Amniotic stem cell (primary cell): ENCODE measurements at places on chromosomes 11 and 22.

DNA sequence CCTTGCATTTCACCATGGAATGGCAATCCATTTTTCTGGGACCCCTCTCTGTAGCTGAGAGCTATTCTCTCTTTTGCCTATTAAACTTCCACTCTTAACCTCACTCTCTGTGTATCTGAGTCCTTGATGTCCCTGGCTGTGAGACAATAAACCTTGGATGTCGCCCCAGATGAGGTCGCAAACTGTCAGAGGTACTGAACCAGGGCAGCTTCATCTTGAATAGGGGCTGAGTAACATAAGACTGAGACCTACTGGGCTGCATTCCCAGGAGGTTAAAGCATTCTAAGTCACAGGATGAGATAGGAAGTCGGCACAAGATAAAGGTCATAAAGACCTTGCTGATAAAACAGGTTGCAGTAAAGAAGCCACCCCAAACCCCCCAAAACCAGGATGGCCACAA lies 68.0 kb downstream of the RSF1 start:
- no peak for DNase-seq

GRCh38 chr11:60899046-60899936 lies 7.1 kb downstream of the PRPF19 start:
- peak; percentile 22 for DNase-seq

- no peak for DNase-seq
These were observed 18.6 kb downstream of the C1QTNF6 start for GRCh38 chr22:37169406-37169805.

- DNase-seq = no peak
These were observed 9.2 kb upstream of the P2RY6 start for GRCh38 chr11:73262851-73263495.

GRCh38 chr11:65315866-65316226 lies 1.2 kb downstream of the CDC42EP2 start:
- no peak for DNase-seq

DNA sequence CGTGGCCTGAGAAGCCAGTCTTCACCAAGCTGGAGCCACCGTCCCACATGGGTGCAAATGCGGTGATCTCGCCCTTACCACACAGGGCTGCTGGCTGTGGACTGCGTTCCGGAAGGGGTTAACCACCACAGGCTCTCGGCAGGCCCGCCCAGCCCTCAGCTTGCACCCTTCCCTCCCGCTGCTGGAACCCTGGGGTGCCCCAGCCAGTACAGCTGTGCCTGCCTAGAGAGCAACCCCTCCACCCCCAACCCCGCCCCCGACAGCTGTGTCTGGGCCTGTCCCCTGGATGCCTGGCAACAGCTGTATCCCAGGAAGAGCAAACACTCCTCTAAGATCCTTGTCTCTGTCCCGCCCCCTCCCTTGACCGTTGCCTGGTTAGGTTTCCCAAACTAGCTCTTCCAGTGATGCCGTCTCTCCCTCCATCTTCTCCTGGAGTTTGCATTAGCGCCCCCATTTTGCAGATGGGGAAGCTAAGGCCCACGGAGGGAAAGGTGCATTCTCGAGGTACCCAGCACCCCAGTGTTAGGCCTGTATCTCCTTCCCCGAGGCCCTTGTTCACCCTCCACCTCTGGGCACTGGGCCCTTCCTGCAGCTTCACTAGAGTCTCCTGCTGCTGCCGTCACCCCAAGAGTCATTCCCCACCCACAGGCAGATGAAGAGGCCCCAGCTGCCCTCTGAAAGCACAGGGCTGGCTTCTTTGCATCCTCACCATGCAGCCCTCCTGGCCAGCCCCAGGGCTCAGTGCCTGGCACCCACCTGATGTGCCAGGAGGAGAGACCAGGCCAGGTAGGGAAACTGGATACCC lies 12.6 kb upstream of the COX8A start:
- DNase-seq = no peak

- DNase-seq = no peak
These were observed 31.2 kb downstream of the RAB6A start for GRCh38 chr11:73729594-73730206.

GRCh38 chr22:40258501-40258915 lies 80.8 kb downstream of the TNRC6B start:
- DNase-seq = no peak

DNA sequence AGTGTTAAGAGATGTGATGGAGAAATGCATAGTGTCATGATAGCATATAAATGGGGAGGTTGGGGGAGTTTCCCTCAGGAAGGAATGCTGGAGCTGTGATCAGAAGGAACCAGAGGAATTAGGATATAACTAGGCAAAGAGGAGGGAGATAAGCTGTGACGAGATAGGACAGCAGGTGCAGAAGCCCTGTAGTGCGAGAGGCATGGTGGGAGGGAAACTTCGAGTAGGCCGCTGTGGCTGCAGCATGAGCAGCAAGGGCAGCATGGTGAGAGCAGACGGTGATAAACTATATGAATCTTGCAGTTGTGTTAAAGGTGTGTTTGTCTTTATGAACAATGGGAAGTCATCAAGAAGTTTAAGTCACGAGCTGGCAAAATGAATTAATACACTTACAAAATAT lies 109.9 kb downstream of the EMSY start:
- no peak for DNase-seq

DNA sequence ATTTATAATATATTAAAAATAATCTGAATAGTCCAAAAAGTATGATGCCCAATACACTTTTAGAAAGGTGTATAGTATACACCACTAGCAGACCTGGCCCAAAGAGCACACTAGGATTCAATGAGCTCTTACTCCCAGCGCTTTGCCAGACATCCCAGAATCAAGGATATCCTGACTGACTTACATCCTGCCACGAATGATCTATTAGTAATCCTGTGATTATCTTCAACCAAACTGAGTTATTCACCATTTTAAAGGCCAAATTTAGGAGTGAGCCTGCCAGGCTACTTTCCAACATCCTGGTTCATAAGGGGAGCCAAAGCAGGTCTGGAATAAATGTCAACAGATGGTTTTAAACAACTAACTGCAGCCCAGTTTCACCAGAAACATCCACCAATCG lies 60.8 kb upstream of the FAM181B start:
- DNase-seq = no peak

- no peak for DNase-seq
These were observed 62.2 kb downstream of the MICAL2 start for GRCh38 chr11:12172493-12173013.

DNA sequence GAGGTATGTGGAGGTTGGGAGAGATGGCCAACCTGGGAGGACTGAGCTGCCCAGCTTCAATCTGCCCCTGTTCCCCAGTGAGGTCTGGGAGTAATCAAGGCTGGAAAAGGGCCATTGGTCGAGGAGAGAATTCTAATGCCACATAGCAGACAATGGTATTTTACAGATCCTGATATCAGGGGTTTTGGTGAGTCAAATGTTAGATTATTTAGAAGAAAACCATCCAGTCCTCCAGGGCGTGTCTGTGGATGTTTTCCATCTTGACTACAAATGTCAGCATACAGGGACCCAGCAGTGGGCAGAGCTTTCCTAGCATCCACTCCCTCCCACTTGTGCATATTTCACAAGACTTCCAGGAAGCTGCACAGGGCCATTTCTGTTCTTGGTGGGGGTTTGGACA lies 107.9 kb downstream of the SCN3B start:
- peak; percentile 59 for DNase-seq

GRCh38 chr22:40720538-40721256 lies 41.4 kb downstream of the MCHR1 start:
- no peak for DNase-seq

DNA sequence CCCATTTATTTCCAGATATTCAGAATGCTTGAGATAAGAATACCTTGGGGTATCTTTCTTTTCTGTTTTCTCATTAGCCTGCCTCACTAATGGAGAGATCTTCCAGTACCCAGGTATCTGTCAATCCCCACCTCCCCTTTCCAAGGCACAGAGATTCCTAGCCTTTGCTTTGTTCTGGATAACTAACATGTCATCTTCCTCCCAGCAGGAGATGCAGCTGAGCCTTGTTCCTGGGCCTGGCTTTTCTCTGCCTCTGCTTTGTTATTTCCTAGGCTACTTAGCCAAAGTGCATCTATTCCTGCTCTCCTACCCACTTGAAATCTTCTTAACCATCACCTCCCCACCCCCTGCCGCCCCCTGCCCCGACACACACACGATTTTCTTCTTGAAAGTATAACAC lies 297.1 kb downstream of the NELL1 start:
- no peak for DNase-seq

GRCh38 chr22:42645341-42645937 lies 3.8 kb downstream of the CYB5R3 start:
- DNase-seq = no peak

- no peak for DNase-seq
These were observed 21.7 kb downstream of the KIRREL3 start for GRCh38 chr11:126978911-126979310.

GRCh38 chr11:76808171-76808570 lies 25.0 kb downstream of the TSKU start:
- DNase-seq = no peak

GRCh38 chr11:10377183-10377582 lies 72.3 kb downstream of the ADM start:
- no peak for DNase-seq

- no peak for DNase-seq
These were observed 78.4 kb downstream of the NAV2 start for GRCh38 chr11:19790831-19791552.

DNA sequence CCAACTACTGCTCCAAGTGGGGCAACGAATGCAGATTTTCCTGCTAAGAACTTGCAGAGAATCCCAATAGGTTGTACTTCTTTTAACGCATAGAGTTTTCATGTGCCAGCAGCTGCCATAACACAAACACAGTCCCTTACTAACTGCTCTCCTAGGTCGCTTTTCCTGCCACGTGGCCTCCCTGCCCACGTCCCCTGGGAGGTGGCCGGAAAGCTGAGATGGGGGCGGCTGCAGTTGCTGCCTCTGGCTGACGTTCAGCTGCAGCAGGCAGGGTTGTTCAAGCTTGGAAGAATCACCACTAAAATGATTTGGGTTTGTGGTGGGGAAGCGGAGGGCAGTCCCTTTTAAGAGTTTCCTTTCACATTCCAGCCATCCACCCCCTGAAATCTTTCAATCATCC lies 39.3 kb downstream of the ZNF202 start:
- DNase-seq = no peak

DNA sequence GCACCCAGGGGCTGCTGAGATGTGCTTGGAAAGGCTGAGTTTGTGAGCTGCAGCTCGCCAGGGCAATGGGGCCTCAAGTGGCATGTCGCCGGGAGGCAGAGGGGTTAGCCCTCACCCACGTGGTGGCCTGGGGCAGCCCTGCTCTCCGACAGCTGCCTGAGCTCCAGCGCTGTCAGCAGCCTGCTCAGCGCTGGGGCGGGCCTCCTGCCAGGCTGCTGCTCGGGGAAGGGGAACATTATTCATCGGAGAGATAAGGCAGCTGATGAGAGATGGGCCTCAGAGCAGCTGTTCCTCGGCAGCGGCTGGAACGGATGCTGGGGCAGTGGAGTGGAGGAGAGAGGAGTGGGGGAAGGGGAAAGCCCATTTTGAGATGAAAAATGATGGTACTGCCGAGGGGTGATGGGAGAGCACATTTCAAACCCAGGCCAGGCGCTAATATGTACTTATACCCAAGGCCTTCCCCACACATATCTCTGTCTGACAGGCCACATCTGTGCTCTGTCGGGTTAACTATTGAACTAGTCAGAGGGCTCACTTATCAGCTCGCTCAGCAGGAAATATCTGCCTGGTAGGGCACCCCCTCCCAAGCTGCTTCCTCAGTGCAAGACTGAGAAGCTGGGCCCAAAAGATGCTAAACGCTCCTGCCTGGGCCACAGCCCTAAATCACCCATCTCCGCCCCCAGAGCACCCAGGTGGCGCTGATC lies 79.5 kb downstream of the TIMP3 start:
- no peak for DNase-seq

- peak; percentile 67 for DNase-seq
These were observed 22.7 kb upstream of the C1QTNF4 start for GRCh38 chr11:47616726-47617416.

DNA sequence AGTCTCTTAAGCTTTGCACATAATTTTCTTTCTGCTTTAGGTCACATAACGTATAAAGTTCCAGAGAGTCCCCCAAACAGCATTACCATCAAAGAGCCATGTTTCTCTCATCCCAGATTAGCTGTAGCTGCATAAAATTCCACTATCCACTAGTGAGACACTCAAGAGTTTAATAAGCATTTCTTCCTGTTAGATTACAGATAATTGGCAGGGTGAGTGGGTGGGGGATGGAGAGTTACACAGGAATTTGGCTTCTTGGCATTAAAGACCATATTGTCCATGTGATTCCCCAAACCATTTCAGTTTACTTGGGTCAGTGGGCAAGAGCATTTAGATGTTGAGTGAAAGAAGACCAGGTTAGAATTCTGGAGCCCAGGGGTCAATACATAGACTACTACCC lies 82.3 kb downstream of the FDX1 start:
- DNase-seq = no peak

- no peak for DNase-seq
These were observed 9.5 kb upstream of the OOSP4A start for GRCh38 chr11:59954219-59954847.

DNA sequence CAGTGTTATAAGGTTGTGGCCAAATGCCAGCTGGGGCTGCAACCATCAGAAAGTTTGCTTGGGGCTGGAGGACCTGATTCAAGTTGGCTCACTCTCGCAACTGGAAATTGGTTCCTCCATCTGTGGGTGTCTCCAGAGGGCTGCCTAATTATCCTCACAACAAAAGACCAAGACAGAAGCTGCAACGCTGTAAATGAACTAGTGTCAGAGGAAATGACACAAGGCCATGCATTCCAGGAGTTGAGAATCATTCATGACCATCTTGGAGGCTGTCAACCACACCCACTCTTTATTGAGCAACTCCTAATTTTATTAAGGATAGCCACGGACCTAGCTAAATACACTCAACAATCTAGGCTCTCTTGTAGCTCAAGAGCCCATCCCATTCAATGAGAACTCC lies 1060.8 kb downstream of the OPCML start:
- no peak for DNase-seq

DNA sequence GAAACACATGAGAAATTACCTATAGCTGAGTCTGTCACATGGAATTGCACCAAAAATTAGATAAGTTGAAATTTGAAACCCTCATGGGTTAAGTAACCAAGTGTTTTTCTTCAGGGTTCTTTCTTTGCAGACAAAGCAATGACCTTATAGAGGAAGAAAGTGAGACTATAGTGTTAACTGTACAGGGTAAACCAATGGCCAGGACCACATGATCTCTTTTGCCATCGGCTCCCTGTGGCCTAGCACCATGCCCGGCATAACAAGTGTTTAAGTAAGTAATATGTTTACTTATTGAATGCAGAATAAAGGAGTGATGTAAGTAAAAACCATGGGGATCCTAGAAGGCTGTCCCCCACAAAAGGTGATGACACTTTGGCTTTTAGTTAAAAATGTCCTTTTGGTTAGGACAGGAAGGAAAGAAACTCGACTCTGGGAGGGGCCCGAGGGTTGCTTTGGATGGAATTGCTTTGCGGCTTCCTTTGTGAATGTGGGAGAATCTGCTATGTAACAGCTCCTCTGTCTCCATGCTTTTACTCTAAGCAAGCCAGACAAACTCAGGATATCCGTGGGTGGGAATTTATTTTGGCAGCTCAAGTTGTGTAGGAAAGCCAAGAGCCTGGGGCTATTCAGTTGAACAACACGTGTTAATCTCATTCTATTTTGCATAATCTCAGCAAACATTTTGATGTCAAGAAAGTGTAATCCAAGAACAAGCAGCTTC lies 454.7 kb downstream of the INSC start:
- no peak for DNase-seq

GRCh38 chr11:12182676-12183541 lies 72.5 kb downstream of the MICAL2 start:
- peak; percentile 60 for DNase-seq

- DNase-seq = no peak
These were observed 161.8 kb upstream of the GRIA4 start for GRCh38 chr11:105447936-105448702.

- no peak for DNase-seq
These were observed 41.5 kb upstream of the SHISAL1 start for GRCh38 chr22:44354288-44354687.
